ENCODE measurements at places on chromosomes 11 and 22.

DNA sequence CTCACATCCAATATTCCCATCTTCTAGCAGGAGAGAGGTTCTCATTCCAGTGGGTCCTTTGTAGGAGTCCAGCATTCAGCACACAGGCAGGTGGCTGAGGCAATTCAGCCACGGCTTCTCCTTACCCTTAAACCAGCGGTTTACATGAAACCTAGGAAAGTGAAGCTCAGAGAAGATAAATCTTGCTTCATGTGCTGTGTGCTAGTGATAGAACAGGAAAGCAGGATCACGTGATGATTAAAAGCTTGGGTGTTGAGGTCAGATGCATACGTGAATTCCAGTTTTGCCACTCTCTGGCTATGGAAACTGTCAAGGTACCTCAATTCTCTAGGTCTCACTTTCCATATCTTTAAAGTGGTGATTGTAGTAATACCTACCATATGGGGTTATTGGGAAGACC lies 331.6 kb downstream of the INSC start:
- DNase-seq = no peak

DNA sequence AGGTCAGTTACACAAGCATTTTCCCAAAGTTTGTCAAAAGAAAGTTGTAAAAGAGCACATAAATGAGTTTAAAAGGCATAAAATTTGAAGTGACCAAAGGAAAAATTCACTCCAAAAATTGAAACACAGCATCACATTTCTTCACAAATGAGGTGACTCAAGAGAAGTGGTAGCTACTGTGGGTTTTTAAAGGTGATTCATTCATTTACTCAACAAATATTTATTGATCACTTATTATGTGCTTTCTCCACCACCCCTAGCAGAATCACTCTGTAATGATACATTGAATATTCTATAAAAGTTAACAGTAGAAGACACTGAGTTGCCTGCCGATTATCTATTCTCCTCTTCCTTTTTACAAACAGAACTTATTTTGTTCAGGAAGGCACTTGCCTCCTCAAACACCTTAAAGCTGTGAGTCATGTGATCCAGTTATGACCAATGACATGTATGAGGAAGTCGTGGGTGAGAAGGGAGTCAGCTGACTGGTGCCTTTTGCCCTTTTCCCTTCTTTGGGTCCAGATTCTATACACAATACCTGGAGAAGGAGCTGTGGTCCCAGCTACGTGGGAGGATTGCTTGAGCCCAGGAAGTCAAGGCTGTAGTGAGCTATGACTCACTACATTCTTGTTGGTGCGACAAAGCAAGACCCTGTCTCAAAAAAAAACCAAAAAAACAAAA lies 67.7 kb upstream of the CLNS1A start:
- DNase-seq = no peak

GRCh38 chr11:133081020-133081419 lies 451.3 kb downstream of the OPCML start:
- DNase-seq = no peak

DNA sequence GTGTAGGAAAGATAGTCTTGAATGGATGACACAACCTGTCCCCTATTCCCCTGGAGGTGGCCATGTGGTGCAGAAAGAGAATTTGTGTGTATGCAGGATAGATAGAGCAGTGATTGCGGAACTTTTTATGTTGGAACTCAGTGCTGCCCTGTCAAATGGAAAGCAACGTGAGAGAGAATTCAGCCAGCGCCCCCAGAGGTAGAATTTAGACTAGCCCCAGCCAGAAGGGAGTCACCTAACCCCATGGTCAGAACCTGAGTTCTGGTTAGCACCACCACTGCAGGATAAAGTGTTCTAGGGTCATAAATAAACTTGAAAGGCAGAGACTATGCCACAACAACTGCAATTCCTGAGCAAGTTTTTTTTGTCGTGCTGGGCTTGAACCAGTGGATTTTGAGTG lies 152.9 kb upstream of the GRIA4 start:
- DNase-seq = no peak

GRCh38 chr11:35906681-35907080 lies 37.2 kb upstream of the LDLRAD3 start:
- no peak for DNase-seq

DNA sequence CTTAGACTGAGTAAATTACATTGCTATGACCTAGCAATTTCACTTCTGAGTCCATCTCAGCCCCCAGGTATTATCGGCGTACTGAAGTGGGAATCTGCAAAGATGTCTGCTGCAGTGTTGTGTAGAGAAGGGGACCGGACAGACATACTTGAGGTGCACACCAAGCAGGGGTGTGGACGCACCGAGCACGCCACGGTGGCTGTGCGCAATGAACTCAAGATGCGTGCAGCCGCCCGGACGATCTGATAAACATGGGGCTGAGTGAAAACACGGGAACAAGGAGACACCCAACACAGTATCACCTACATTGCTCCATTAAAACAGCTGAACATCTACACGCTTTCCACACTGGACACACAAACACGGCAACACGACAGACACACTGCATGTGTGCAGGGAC lies 454.3 kb downstream of the OPCML start:
- DNase-seq = no peak

GRCh38 chr11:3902441-3902840 lies 47.0 kb downstream of the STIM1 start:
- no peak for DNase-seq

DNA sequence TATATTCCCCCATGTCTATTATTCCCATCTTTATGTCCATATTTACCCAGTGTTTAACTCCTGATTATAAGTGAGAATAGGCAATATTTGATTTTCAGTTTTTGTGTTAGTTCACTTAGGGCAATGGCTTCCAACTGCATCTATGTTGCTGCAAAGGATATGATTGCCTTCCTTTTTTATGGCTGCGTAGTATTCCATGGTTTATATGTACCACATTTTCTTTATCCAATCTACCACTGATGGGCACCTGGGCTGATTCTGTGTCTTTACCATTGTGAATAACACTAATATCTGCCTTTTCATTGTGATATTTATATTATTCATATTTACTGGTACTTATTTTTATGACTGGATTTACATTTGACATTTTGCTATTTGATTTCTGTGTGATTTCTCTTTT lies 649.6 kb downstream of the NTM start:
- DNase-seq = no peak

GRCh38 chr11:72229336-72229924 lies 4.9 kb downstream of the INPPL1 start:
- no peak for DNase-seq

GRCh38 chr22:44869196-44869595 lies 116.8 kb downstream of the ARHGAP8 start:
- no peak for DNase-seq

DNA sequence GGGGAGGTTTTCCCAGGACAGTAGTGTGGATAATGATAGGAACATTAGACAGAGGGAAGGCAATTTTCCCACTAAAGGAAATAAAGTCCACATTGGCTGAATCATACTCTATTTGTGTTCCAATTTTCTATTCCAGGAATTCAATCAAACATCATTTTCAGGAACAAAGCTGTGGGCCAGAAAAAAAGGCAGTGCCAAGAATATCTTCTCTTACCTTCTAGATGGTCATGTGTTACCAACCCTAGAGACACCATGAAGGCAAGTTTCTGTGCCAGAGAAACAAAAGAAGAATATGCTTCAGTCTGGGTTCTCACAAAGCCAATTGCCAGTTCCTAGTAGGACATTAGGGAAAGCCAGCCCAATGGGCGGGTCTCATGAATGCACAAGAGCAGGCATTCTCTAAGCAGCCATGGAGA lies 27.5 kb downstream of the LARGE2 start:
- DNase-seq = no peak

DNA sequence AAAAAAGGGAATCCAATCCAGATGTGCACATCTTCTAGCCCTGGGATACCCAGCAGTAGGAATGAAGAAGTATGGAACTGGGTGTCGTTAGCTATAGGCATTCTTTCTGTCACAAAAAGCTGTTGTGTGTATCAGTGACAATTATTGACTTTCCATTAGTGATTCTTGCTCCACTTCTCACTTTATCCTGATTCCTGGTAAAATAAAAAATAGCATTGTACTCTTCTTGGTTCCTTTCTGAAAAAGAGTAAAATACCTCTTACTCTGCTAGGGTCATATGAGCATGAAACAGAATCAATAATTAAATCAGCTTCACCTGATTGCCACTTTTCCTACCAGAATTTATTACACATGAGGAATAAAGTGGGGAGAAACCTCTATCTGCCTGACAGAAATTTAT lies at the start of gene OR52E6:
OR52E6 (minus strand) TSS at position 101 of the 400 bp plus-strand sequence; CDS start at position 101, 0 bp downstream.
- no peak for DNase-seq

GRCh38 chr11:86380295-86381059 lies 5.8 kb downstream of the CCDC81 start:
- no peak for DNase-seq

- no peak for DNase-seq
Measured at GRCh38 chr11:122101625-122102291, 14.3 kb downstream of the BLID start.

DNA sequence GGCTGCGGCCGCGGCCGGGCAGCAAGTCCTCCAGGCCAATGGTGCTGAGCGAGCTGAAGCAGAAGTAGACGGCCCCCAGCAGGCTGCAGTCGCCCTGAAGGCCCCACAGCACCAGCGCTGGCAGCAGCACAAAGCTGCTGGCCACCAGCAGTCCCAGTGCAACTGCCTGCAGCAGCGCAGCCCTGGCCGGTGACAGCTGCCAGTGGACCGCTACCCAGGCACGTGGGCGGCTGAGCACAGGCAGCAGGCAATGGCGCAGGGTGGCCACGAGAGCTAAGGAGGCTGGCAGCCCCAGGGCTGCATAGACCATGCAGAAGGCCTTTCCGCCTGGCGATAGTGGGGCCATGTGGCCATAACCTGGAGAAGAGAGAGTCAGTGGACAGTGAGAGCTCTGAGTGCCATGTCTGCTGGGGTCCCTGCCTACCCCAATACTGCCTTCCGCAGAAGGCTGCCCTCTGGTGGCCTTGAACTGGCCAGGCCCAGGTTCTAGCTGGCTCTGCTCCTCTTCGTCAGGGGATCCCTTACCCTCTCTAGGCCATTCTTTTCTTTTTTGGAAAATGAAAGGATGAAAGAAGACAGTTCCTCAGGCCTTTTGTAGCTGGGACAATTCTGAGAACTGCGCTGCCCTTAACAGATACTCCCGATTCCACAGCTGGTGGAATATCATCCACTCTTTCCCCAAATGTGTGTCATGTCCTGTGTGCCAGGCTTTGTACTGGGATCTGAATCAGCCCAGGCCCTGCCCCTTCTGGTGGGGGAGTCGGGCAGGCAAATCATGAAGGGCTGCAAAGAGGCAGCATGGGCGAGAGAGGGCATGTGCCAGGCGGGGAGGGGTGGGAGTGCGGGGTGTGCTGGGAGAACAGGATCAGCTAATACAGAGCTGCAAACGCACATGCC lies 1.8 kb downstream of the KCNK7 start:
- DNase-seq = no peak

DNA sequence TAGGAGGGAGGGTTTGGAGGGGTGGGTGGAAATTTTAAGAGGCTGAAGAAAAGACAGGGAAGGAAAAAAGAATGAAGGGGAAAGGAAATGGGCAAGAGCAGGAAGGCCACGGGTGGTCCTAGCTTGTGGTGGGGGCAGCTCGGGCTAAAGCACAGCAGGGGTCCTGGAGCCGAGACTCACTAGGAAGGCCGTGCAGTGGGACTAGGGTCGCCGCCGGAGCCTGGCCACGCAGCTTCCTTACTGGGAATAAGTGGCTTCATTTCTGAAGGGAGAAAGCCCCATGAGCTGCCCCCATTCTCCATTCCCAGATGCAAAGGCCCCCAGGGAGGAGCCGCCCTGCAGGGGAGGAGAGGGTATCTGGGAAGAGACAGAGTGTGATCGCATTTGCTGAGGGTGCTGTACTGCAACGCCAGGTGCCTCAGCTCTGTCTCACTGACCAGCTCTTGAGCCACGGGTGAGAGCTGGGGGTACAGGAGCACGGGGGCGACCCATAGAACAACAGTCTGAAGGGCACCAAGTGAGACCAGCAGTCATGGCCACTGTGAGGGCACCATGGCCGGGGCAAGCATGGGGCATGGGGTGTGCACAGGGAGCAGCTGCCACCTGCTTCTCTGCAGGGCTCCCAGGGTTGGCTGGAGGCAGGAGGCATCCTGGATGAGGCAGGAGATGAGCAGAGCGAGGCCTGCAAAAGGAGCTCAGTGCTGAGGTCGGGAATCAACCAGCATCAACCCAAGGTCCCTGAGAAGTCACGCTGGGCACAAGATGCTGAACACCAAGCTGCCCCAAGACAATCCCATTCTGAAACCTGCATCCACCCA lies 11.6 kb downstream of the TOP3B start:
- no peak for DNase-seq

- no peak for DNase-seq
Measured at GRCh38 chr11:8070417-8071115, 10.4 kb upstream of the TUB start.

GRCh38 chr22:29964776-29965175 lies 81.8 kb downstream of the MTMR3 start:
- no peak for DNase-seq

GRCh38 chr22:17648569-17648968 lies 10.0 kb downstream of the BCL2L13 start:
- DNase-seq = no peak

DNA sequence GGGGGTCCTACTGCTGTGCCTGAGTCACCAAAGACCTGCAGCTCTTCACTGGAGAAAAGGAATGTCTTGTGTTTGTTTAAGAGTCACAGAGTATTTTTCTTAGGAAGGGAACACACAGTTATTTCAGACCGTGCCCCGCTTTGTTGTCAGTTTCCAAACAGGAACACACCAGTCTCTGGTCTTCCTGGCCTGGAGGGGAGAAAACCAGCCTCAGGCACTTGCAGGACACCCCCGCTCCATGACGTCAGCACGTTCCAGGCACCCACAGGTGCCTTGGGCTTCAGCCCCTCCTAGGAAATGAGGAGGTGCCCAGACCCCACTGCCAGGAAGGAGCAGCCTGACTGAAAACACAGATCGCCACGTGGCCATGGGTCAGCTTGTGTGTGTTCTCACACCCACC lies 5.4 kb downstream of the DEAF1 start:
- no peak for DNase-seq

DNA sequence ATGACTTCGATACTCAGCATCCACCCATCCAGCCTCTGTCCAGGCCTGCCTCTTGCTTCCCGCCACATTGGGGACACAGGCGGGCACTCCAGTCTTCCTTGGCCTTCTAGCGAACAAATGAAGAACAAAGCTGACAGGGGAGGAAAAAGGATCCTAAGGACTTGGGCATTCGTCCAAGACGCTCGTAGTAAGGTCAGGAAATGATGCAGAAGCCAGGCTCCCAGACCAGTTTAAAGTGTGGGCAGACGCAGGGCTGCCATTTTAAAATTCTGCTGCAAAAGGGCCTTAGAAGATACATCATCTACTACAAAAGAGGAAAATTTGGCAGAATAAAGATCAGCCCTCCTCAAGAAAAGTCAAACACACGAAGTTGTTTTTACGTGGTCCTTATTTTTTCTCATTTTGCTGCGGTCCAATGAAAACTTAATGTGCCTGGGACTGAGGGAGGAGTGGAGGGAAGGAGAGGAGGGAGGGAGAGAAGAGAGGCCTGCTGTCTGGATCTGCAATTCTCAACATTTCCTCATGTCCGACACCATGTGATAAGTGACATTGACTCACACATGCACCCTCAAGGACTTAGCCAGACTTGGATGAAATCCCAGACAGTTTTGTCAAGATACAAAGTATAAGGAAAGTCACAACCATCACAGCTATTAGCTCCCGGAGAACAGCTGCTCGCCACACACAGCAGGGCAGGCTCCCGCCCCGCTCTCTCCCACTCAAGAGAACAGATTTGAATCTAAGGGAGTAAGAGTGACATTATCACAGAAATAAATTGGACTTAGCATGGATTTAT lies 5.7 kb downstream of the DNAL4 start:
- no peak for DNase-seq
